ENCODE measurements at places on chromosomes 2 and 18.

DNA sequence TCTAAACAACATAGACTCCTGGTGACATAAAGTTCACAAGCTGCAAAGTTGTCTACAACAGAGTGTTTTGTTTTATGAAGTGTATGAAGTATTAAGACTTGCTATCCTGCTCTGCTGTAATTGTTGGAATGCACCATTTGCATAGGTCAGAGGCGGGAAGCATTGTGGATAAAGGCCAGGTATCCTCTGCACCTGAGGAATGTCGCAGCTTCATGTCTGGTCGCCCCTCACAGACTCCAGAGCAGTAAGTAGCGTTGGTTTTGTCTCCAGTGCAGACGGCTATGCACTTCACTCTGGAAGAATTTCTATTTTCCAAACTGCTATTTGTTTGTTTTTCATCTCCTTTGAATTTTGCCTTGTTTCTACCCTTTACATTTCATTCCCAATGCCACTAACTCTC lies 63.1 kb downstream of the UNC80 start:
- no peak for DNase-seq

DNA sequence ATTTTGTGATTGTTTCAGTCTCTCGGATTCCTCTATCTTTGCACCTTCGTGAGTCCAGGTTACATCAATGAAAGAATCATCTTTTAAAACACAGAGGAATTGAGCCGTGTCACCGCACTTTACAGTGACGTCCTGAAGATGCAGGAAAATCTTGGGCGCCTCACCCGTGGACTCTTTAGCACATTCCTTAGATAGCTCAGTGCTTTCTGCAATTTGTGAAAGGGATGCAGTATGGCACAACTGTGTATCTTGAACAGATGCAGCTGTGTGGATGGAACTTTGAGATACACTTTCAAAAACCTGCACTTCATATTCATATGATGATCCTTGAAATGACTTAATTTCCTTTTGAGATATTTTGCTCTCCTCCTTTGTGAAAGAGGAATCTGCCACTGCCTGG lies 50.9 kb downstream of the TTN start:
- DNase-seq = no peak

GRCh38 chr2:215527736-215528135 lies 91.9 kb upstream of the FN1 start:
- no peak for DNase-seq

- DNase-seq = no peak
Measured at GRCh38 chr18:46411191-46411828, 245.7 kb downstream of the LOXHD1 start.

- no peak for DNase-seq
Measured at GRCh38 chr2:126696644-126697520, 40.9 kb downstream of the GYPC start.
